Cerebellar nuclear complex (tissue), 1 donor: ENCODE measurements at places on chromosomes 2 and 18.

- no peak for DNase-seq
These were observed 23.1 kb downstream of the PRPF40A start for GRCh38 chr2:152694161-152694661.

DNA sequence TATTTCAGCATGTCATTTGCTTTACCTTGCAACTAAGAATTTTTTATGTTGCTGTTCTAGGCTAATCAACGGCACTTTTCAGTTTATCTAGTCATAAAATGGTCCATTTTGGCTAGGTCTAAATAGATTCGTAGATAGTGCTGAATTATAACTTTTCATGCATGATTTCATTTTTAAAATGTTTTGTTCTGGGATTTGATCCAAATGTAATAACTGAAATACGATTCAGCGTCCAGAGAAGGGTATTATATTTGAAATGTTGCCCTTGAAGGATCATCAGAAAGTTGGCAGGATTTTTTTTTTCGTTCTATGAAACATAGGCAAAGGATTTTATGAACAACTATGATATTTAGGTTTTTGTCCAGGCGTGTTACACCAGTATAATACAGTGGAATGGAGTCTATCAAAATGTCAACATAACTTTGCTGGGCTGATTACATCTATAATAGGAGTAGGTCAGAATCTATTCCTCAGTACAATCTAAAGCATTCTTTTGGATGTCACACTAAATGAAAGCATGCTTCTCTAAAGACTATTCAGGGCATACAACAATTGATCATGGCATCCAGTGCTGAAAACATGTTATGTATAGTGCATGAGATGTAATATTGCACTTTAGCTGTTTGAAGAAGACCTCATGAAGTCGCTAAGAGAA, 24.8 kb downstream of the TTC27 start:
- no peak for DNase-seq

DNA sequence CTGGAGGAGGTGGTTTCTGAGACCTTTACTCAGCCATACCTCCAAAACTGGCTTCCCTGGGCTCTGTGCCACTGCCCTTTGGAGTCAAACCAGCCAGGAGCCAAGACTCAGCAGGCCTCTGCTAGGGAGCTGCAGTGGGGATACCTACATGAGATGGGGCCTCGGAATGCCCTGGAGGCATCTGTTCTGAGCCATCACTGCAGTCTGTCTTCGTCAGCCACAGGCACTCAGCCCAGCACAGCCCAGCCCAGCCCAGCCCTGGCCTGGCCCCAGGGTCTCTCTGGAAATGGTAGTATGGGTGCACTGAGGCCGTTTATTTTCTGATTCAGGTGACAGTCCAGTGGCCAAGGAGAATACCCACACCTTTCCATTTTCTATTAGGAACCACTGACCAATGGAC, 209.8 kb downstream of the CELF4 start:
- DNase-seq: no peak

GRCh38 chr2:231693956-231694355, 14.4 kb upstream of the PTMA start:
- no peak for DNase-seq

GRCh38 chr18:58144671-58145285, 100.8 kb downstream of the NEDD4L start:
- DNase-seq: no peak

GRCh38 chr2:21155365-21156136, 31.8 kb downstream of the TDRD15 start:
- no peak for DNase-seq

GRCh38 chr2:217901835-217902378, 100.9 kb downstream of the TNS1 start:
- DNase-seq: no peak

GRCh38 chr2:24058564-24059271, 9.2 kb downstream of the FKBP1B start:
- no peak for DNase-seq

DNA sequence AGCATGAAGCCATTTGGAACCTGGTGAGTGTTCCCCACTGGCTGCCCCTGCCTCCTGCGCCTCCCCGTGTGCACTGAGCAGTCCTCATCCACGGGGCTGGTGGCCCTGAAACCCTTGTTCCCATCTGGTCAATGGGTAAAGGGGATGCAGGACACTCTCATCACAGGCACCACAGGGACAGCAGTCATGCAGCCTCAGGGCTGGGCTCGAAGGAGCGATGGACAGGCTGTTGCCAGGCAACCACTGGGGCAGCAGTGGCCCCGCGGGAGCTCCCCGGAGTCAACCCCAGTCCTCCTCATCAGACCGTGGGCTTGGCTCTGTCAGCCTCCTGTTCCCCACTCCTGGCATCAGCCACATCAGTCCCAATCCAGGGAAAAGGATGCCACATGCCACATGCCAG, 509.5 kb downstream of the EIPR1 start:
- DNase-seq: no peak

- DNase-seq: no peak
These were observed 302.5 kb upstream of the EPC2 start for GRCh38 chr2:148342086-148342485.

- no peak for DNase-seq
These were observed 29.0 kb downstream of the PIGN start for GRCh38 chr18:62157843-62158242.

GRCh38 chr2:12243381-12243780, 473.4 kb upstream of the TRIB2 start:
- DNase-seq: no peak

GRCh38 chr2:82391386-82391785, 2067.7 kb downstream of the SUCLG1 start:
- DNase-seq: no peak

DNA sequence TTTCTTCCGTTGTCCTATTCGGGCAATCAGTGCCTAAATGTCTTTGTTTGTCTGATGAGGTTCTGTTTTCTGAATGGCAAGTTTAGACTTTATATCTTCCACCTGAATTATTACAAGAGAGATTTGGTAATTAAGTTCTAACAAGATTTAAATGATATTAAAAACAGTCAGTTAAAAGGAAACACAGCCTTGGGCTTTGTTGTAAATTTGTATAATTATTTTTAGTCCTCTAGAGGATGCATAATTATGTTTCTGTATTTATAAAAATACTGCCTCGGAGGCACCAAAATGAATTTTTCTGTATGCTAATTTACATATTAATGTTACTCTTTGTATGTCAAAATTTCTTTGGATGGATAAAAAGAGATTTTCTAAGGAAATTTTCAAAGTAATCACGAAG, 136.7 kb downstream of the CDCA7 start:
- DNase-seq: no peak

GRCh38 chr2:27073782-27074181, 2.3 kb upstream of the OST4 start:
- no peak for DNase-seq

DNA sequence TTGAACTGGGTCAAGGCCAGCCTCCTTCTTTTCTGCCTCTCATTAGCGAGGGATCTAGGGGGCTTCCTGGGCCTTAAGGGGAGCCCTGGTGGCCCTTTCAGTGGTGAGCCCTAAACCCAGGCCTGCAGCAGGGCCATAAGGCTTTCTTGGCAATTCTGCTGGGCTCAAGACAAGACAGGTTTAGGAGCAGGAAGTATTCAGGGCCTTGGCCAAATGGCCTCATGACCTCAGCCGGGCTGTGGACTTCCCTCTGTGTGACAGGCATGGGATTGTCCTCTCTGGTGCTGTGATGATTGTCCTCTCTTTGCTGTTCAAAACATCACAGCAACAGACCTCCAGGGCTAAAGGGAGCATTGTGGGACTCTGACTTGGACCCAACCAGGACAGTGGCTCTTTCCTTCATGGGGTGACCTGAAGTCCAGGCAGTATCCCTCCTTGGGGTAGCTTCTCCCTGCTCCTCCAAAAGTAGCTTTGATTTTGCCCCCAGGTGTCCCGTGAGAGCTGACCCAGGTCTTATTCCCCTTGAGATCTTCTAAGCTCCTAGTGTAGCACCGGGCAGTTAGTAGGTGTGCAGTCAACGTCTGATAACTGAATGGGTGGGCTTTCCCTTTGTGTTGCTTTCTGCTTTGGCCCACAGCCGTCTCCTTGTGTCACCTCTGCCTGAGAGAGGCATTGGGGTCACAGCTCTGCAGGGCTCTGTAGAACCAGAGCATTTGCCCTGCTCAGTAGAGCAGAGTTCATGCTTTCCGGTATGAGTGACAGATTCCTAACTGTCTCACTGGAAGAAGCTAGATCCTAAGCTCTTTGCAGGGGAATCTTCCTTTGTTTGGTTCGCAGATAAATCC, 14.7 kb downstream of the FOSL2 start:
- no peak for DNase-seq

GRCh38 chr2:85413592-85414420, 3.6 kb upstream of the CAPG start:
- no peak for DNase-seq

- DNase-seq: no peak
These were observed 34.1 kb downstream of the NOL10 start for GRCh38 chr2:10655499-10656225.

DNA sequence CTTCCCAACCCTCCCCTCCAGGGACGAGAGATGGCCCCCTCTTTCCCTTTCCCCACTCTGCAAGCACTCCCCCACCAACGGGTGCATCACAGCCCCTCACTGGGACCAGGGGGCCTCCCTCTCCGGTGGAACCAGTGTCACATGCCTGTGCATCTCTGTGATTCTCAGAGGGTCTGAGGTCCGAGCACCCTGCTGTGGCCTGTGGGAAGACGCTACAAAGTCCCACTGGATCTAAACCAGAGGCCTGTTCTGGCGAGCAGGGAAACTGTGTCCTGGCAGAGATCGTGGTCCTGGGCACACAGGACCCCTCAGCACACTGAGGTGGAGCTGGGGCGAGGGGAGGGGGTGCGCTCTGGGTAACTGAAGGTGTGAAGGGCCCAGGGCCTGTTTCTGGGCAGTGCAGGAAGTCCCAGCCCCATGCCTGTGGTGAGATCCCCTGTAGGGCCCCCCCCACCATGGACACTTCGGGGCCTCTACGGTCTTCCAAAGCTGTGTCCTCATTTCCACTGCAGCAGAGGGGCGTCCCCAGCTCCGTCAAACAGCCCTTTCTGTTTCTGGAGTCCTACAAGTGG, 8.0 kb downstream of the SNORC start:
- no peak for DNase-seq
